Mucosa of gallbladder (tissue), 1 donor: ENCODE measurements at places on chromosomes 1 and 21.

DNA sequence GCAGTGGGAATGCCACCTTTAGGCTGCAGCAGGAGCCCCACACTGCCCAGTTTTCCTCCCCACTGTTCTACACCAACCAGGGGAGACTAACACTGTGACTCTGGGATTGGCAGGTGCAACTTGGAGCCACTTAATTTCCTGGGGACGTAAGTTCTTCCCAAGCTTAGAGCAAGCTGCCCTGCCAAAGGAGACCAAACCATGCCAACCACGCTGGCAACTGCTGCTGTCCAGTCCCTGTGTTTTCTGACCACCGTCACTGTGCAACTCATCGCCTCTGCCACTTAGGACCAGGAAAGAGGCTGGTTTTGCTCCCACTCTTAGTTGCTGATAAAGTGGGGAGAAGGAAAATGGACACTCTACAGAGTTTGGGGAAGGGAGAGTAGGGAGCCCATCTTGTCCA lies 50.5 kb downstream of the VANGL1 start:
- no peak for DNase-seq

- no peak for DNase-seq
These were observed 7.6 kb downstream of the EDARADD start for GRCh38 chr1:236401698-236402097.

DNA sequence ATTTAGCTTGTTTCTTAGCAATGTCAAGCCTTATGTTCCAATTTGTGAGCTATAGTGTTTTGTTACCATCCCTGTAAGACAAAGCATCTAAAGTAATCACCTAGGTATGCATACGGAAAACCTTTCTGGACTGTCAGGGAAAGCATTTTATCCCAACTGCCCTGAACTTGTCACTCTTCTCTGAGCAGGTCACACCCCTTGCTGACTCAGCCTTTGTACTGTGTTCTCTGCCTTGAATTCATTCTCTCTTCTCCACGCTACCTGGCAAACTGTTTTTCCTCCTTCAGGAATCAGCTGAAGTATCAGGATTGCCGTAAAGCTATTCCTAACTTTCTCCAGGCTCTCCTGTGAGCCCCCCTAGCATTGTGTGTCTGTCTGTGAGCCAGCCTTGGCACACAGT lies 54.2 kb downstream of the PBX1 start:
- peak; percentile 67 for DNase-seq

DNA sequence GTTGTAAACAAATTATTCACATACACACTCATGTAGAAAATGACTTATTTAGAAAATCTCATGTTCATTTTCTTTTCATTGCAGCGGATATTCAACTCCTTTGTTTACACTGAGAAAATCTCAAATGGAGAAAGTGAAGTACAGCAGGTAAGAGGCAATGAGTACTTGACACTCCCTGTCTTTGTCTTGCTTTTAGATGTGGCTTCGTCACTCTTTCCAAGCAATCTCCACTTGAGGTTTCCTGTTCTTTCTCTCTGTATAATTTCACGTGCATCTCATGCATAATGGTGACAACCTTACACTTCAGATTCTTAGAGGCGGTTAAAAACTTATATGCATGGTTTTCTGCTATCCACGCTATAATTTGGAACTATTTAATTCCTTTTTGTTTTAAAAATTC lies 80.6 kb downstream of the CACHD1 start:
- DNase-seq, result no peak

DNA sequence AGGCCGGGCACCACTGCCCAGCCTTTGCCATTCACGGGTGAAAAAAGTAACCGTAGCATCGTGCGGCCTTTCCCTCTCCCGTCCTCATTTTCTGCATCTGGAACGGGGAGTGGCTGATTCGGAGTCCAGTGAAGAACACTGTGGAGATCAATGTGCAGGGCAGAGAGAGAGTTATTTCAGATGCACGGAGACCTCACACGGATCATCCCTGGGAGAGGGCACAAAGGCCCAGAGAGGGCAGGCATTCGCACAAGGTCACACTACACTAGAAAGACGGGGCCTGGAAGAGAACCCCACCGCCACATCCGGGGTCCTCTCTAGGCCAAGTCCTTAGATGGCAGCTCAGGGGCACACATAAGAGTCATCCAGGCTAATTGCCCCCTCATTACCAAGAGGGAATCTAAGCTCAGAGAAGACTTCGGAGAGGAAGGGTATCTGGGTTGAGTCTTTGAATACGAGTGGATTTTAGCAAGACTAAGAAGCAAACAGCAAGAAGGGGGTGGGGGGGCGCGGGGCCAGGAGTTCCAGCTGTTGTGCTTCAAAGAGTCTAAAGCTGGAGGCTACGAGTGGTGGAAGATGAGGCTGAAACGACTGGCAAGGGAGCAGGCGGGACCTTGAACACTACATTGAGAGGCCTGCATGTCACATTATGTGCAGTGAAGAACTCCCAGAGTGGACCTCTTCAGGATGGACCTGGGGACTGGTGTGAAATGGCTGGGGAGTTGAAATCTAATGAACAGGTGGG lies 857 bp downstream of the GPX7 start:
- no peak for DNase-seq

GRCh38 chr1:161994175-161994668 lies 29.4 kb downstream of the OLFML2B start:
- peak; percentile 24 for DNase-seq

DNA sequence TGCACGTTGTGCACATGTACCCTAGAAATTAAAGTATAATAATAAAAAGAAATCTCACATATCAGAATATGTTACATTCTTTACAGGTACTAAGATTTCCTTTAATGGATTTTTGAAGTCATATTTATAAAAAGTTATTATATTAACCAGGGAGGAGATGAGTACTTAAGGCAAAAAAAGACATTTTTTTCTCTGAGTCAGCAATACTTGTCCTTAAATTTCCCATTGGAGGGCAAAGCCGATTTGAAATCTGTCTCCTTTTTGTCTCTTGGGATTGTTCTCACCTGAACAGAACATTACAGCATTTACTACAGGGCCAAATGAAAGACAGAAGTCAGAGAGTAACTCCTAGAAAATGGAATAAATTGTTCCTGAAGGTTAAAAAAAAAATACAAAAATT lies 26.3 kb upstream of the SLC16A1 start:
- DNase-seq, result no peak

DNA sequence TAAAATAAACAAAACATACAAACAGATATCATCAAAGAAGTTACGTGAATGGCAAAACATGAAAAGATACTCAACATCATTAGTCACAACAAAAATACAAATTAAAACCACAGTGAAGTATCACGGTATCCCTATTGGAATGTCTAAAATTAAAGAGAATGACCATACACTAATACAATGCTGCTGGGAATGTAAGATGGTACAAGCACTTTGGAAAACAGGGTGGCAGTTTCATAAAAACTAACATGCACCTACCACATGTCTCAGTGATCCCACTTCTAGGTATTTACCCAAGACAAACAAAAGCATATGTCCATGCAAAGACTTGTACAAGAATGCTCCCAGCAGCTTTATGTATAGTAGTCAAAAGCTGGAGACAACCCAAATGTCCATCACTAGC lies 69.1 kb downstream of the HSF2BP start:
- DNase-seq, result no peak
